ENCODE measurements at places on chromosomes 5 and 9.

DNA sequence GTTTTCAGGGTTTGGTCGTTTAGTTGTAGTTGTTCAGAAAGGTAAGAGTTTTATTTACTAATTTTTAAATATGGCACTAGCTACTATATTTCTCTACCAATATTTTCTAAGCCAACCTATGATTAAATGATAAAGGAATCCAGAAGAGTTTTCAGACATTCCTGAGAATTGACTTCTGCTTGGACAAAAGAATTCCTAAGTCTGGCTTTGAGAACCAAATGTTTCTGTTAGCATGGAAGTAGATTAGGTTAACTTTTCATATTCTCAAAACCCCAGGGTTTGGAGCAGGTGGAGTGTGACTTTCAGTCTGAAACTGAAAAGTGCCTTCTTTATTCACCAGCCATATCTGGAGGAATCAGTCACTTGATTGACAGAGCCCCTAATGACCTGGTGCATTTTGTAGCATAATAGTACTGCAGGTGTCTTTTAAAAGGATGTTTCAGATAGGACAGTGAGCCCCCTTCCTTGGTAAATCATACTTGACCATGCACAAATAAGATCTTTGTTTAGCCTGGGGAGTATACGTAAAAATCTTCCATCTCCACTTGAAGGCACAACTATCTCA, 457.0 kb upstream of the ZNF462 start:
- DNase-seq, result no peak

- DNase-seq, result no peak
Measured at GRCh38 chr5:54251981-54252380, 58.4 kb downstream of the ARL15 start.

DNA sequence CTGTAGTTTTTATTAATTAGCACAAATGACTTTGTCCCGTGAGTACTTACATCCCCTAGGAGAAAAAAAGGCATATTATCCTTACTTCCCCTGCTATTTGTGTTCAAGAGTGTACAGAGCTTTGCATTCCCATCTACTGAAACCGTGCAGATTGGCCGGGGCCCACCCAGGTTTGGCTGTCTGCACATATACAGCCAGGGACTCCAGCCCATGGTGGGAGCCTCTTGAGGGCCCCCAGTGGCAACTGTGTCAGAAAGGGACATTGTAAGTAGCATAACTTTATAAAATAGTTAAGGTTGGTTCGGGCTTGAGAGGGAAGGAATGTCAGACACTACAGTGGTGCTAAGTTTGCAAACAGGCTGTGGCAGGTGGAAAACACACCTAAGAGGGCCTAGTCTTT, 24.7 kb downstream of the PHF2 start:
- no peak for DNase-seq

GRCh38 chr5:125433457-125433856, 687.0 kb upstream of the ZNF608 start:
- DNase-seq, result no peak

DNA sequence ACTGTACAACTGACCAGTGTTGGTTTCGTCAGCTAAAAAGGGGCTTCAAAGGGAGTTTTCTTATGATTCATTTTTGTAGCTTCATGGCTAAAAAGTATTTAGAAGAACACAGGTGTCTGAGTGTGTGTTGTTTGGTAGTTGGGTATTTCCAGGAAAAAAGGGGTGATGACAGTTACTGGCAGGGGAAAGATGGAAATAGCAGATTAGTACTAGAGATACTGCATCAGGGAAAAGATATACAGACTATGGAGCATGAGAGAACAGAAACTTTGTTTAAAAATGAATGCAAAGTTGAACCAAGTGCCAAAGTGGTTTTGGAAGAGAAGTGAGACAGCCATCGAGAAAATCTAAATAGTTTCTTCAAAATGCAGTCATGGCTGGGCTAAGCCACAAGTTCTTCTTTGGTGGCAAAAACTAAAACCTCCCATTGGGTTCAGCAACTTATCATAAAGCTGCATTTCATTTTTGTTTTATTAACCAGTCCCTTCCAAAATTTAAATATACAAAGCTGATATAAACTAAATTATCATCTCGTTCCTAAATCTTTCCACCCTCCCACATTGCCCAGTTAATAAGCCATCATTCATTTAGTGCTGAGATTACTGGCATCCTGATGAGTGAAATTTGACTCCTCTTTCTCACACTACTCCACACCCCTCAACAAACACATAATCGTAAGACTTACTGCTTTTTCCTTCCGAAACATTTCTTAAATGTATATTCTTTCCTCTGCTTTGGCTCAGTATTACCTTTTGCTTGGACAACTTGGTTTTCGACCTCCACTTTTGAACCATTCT, 33.5 kb downstream of the ELL2 start:
- DNase-seq, result no peak
